ENCODE measurements at places on chromosomes 5 and 9.

DNA sequence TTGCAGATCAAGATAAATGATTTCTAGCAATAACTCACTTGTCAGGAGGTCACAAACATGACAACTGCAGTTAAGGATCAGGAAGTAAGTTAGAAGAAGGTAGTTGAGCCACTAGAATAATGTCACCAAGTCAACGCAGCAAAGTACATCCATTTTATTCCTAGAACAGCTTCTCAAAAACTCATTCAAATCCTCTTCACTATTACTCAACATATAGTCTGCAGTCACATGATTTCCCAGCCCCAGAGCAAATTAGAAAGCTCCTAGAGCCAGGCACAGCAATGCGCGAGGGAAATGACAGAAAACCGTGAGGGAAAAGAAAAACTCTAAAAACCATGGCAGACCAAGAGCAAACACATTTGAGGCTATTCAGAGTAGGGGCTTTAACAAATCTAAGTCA lies 49.9 kb upstream of the ZNF622 start:
- DNase-seq, result no peak

GRCh38 chr5:151600069-151600665 lies 9.0 kb upstream of the FAT2 start:
- no peak for DNase-seq

DNA sequence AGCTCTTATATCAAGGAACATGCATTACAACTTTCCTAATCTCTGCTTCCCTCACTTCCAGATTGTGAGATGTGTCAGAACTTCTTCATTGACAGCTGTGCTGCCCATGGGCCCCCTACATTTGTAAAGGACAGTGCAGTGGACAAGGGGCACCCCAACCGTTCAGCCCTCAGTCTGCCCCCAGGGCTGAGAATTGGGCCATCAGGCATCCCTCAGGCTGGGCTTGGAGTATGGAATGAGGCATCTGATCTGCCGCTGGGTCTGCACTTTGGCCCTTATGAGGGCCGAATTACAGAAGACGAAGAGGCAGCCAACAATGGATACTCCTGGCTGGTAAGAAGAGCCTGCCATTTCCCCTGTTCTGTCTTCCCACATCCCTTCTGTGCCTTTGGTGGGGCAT lies 15.1 kb downstream of the PRDM9 start:
- DNase-seq, result no peak

DNA sequence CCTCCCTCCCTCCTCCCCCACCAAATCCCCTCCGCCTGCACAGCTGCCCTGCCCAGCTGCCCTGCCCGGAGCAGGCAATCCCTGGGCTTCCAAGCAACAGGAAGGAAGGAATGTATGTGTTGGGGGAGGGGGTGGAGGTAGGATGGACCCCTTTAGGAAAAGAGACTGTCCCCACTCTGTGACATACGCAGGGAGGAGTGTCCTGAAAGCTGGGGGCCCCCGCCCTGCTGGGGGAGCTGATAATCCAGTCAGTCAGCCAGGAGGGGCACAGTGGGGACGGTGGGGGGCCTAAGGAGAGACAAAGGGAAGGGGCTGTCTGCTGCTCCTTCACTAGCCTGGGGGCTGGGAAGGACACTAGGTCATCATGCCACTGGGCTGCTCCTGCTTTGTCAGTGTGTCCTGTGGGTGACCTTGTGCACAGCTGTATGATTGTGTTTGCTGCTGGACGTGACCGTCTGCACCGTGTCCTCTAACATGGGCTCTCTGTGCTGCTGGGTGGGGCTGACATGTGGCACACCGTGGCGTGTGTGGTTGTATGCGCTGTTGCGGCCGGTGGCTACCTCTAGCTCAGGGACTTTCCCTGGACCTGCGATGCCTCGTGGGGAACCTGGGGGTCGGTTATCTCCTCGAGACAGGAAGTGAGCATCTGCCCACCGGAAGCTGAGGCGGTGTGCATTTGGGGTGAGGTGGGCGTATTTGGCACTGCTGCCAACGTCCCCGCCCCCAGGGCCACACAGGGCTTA lies 3.0 kb downstream of the N4BP3 start:
- peak; percentile 38 for DNase-seq

DNA sequence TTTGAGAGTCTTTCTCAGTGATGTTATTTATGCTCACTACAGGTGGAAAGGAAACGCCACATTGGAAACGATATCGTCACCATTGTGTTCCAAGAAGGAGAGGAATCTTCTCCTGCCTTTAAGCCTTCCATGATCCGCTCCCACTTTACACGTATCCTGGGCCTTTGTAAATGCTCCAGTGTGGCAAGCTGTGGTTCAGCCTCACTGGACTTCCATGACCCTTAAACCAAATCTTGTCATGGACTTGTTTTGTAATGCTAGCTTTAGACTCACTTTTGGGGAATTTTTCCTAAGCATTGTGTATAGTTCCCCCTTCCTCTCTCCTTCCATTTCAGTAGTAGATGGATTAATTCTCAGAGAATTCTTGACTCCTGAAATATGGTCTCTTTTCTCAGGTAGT lies 60.9 kb upstream of the SLC2A8 start:
- DNase-seq, result no peak

DNA sequence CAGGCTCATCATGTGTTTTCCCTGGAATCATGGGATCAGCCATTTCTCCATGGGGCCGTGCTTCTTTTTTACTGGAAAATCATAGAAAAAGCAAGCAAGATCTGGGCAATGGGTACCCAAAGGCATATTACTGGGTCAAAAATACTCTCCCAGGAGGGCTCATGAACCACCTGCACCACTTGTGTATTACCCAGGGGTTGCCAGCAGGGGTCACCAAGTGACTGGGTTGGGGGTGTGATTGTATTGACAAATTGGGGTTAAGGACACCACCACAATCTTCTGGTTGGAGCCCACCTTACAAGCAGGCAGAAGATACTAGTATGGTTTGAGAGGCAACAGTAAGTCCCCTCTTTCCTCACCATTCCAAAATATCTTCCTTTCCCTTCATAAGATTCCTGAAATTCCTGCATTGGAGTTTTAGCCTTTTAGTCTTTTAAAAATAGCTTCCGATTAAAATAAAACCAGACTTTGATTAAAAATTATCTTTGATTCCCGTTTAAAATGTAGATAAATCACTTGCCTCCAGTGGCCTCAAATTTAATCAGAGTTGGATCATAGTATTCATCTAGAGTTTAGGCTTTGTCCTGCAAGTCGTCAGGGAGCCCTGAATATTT lies 603.3 kb downstream of the KIF4B start:
- DNase-seq, result peak; percentile 1

DNA sequence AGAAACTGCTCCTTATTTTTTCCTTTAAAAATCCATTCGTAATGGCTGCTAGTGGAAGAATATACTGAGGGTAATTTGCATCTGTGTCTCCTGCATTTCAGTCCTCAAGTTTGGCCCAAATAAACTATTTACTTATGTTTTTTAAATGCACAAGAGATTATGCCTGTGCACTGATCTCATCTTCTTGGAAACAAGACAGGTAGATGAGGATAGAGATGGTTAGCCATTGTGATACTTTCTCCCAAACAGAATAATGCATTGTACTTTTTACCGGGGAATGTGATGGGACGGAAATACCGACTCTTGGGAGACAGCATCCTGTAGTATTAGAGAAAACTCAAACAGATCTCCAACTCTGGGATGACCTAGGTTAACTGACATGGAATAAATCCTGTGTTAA lies 72.5 kb upstream of the DAB2 start:
- no peak for DNase-seq

GRCh38 chr5:79086116-79086515 lies 16.5 kb downstream of the BHMT2 start:
- no peak for DNase-seq

GRCh38 chr9:14018081-14018480 lies 295.9 kb downstream of the NFIB start:
- no peak for DNase-seq

GRCh38 chr5:22734907-22735306 lies 118.2 kb downstream of the CDH12 start:
- DNase-seq, result no peak

DNA sequence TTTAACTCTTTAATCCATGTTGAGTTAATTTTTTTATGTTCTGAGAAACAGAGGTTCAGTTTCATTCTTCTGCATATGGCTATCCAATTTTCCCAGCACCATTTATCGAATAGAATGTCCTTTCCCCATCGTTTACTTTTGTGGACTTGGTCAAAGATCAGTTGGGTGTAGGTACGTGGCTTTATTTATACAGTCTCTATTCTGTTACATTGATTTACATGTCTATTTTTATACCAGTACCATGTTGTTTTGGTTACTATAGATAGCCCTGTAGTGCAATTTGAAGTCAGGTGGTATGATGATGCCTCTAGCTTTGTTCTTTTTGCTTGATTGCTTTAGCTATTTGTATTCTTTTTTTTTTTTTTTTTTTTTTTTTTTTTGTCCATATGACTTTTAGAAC lies 462.0 kb downstream of the HTR1A start:
- no peak for DNase-seq

DNA sequence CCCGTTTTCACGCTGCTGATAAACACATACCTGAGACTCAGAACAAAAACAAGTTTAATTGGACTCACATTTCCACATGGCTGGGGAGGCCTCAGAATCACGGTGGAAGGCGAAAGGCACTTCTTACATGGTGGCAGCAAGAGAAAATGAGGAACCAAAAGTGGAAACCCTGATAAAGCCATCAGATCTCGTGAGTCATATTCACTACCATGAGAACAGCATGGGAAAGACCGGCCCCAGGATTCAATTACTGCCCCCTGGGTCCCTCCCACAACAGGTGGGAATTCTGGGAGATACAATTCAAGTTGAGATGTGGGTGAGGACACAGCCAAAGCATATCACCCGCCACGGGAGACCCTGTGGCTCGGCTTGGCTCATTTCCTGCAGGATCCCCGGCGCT lies 20.2 kb downstream of the EXD3 start:
- DNase-seq, result no peak

- no peak for DNase-seq
Observed at GRCh38 chr5:173670130-173670651, 53.7 kb upstream of the BOD1 start.
